ENCODE measurements at places on chromosomes 7 and 10.

GRCh38 chr7:28678431-28678965 lies 266.2 kb downstream of the CREB5 start:
- no peak for DNase-seq

GRCh38 chr10:31148951-31149350 lies 117.3 kb upstream of the ZNF438 start:
- no peak for DNase-seq

DNA sequence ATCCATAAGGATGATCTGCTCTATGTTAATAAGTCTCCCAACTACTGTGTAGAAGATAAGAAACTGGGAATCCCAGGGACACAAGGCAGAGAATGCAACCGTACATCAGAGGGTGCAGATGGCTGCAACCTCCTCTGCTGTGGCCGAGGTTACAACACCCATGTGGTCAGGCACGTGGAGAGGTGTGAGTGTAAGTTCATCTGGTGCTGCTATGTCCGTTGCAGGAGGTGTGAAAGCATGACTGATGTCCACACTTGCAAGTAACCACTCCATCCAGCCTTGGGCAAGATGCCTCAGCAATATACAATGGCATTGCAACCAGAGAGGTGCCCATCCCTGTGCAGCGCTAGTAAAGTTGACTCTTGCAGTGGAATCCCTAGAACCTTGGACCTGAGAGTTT lies 10.3 kb downstream of the WNT16 start:
- no peak for DNase-seq

- DNase-seq: no peak
These were observed 10.6 kb upstream of the PLEKHA1 start for GRCh38 chr10:122363722-122364463.

DNA sequence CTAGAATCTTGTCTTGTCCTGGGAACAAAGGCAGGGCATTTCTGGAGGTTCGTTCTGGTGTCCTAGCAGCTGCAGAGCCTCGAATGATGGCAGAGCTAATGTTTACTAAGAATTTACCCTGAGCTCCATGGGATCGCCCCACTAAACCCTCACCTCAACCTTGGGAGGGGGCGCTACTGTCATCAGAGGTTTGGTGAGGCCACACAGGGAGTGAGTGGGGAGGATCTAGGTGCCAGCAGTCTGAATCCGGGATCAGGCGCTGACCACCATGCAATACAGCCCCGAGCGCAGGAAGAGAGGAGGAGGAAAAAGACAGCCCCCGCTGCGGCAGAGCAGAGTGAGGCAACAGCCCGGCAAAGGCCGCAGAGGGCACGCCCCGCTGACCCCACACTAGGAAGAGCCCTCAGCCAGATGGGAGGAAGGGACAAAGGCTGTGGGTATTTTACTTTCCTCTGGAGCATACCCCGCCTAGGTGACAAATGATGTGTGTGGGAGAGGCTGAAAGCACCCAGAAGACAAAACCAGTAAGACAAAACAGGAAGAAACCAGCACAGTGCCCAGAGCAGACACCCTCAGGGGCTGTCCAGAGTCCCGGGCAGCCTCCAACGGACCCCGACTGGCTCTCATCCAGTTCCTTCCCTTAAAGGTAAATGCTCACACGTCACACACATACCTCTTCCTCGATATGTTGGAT lies 103.5 kb downstream of the FAM53B start:
- no peak for DNase-seq

DNA sequence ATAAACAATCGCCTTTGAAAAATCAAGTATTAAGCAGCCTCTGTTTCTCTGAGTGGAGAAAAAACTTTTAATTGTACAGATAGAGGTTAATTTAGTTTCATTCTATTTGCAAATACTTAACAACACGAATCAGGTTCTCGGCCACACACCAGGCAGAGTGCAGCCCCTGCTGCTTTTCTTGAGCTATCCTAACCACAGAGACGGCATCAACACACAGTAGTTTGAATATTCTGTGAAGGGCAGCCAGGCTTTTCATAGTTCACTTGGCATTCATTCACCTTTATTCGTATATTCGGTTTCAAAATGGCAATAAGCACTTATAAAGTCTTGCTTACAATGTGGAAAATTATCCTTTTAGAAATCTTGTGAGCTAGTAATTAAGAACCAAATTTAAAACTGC lies 5.7 kb downstream of the ADARB2 start:
- DNase-seq: no peak

DNA sequence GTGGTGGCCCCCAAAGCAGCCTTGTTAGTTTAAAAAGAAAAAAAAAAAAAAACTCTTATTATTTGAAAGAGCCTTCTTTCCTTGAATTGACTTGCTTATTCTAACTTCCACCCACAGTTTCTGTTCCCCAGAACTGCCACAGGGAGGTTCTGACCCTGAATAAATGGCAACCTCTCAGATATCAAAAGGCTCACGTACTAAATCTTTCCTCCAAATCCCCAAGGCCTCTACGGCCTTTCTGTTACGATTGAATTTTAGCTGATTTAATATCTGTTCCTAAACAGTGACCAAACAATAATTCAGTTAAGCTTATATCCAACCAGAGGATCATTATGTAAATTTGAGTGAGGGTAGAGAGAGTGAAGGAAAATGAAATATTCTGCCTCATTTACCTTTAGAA lies 482.8 kb downstream of the GFRA1 start:
- no peak for DNase-seq

DNA sequence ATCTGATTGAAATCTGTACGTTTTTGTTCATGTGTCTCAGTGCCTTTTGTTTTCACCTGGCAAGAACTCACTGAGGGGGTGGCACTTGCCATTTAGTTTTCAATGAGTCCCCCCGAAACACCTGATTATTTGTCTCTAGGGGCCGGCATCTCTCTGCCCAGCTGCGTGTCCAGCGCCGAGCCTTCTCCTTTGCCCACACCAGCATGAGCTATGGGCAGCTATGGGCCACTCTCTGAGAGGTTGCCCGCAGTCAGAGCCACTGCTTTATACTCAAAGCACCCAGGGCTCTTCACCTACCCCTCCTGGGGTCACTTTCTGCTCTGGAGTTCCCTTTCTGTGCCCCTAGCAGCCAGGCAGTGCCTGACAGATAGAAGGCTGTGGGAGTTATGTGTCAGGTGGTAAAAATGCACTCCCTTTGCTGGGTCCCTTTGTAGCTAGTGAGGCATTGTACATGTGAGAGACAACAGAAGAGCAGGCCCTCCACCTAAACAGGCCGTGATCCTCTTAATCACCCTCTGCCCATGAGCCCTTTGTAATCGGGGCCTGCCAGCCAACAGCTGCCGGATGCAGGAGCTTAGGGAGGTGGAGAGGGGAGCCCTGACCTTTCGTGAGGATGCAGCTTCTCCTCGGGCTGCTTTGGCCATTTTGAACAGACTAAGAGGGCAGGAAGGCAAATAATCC lies 133.1 kb upstream of the NPS start:
- DNase-seq: no peak

DNA sequence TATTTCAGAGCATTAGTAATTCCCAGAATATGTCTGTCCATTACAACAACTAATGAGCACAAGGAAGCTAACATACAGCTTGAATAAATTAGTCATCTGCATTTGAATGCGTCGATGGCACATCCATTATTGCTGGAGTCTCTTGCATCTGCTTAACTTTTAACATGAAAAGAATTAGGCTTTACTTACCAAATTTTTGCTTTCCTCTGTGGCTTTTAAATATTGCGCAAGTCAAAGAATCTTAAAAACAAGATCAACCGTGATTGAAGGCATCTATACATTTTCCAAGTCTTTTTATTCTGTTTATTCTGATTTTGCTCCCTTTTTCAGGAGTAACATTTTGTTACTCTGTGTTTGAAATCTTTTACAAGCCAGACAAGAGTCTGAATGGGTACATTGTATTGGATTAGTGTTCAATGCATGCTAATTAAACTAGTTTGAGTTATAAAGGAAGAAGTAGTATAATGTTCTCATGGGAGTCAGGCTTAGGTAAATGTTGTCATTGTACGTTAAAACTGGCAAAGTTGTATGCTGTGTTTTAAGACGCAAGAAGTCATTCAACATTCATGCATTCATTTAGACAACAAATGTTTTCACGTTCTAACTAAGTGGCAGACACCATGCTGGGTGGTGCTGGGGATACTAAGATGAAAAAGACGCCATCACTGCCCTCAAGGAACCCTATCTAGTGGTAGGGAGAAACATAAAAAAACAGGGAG lies 4.0 kb upstream of the CACNB2 start:
- DNase-seq: no peak

- no peak for DNase-seq
These were observed 486.4 kb downstream of the PHTF2 start for GRCh38 chr7:78284945-78285344.

GRCh38 chr7:74217455-74218342 lies 7.9 kb downstream of the LAT2 start:
- no peak for DNase-seq

DNA sequence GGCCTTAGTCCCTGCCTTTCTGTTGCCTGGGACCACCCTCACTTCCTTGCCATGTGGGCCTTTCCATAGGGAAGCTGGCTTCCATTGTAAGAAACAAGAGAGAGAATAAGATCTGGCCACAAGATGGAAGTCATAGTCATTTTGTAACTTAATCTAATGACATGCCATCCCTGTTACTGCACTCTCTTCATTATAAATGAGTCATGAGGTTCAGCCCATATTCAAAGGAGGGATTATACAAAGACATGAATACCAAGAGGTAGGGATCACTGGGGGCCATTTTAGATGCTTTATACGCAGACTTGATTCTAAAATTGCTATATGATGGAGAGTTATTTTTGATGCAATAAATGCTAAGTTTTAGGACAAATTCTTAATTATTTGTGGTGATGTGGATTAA lies 75.2 kb upstream of the CELF2 start:
- DNase-seq: no peak

DNA sequence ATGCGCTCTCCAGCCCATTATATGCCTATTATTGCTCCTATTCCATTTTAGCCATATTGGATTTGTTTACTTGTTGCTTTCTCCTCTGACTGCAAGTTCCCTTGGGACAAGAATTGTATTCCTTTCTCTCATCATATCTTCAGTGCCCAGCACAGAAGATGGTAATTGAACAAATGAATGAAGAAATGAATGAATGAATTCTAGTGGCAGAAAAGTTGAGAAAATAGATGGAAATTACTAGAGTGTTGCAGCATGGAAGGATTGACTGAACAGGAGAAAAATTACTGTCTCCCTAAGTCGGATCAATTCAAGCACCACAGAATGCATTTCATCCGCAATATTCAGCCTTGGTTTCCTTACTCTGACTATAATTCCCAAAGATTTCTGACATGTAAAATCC lies 1243.2 kb downstream of the SORCS1 start:
- no peak for DNase-seq

GRCh38 chr7:5626498-5626897 lies 155.0 kb downstream of the RNF216 start:
- no peak for DNase-seq

DNA sequence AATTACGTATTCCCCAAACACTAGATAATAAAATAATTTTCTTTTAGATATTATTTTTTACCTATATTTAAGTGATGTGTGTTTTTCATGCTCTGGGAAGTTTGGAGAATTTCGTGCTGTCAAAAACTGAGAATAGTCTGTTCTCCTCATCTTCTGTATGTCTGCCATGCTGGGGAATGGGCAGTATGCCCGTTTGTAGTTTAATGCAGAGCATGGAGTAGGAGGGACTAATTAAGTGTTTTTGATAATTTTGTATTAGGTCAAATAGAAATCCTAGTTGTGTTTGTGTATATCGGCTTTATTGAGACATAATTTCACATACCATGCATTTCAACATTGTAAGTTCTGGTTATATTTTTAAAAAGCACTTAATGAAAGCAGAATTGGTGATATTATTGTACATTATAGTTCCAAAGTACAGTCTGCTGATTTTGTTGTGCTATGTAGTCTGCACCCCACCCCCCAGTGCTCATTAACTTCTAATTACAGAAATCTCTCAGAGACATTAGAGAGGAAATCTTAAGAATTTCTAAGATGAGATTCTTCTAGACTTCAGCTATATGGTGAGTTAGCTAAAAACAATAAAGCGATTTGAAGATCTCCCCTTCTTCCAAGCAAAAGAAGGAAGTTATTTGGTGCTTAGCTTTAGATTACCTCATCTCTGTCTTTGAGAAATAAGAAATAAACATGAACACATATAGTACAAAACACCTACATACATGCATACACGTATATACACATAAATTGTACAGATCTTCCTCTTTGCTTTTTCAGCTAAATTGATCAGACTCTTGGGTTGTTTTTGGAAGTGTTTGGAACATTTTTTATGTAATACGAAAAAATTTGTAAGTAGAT lies 22.2 kb downstream of the ZRANB1 start:
- no peak for DNase-seq

GRCh38 chr7:116534790-116535189 lies 10.0 kb downstream of the CAV1 start:
- DNase-seq: no peak

DNA sequence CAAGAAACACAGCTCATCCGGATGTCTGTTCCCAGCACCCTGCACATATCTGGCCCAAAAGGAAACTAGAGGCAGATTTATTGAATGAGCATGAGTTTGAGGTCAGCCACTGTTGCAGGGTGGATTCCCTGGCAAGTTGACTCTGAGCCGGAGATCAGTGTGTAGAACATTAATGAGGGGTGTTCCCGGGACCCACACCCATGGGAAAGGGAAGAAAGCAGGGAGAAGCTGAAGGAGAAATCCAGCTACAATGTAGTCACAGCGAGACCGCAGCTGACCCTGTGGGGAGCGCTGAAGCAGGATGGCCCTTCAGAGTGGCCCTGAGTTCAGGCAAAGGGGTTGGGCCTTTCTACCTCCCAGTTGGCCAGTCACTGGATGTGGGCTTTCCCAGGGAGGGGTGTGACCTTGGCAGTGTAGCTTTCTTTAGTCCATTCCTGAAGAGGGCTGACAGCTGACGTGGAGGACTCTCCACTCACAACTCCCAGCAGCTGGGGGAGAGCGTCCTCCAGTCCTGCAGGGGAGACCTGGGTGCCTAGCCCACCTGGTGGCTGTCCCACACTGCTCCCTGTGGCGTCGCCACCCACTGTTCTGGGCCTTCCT lies 324.2 kb upstream of the ZMIZ1 start:
- DNase-seq: no peak

- no peak for DNase-seq
These were observed 32.8 kb downstream of the IL15RA start for GRCh38 chr10:5944389-5945189.

DNA sequence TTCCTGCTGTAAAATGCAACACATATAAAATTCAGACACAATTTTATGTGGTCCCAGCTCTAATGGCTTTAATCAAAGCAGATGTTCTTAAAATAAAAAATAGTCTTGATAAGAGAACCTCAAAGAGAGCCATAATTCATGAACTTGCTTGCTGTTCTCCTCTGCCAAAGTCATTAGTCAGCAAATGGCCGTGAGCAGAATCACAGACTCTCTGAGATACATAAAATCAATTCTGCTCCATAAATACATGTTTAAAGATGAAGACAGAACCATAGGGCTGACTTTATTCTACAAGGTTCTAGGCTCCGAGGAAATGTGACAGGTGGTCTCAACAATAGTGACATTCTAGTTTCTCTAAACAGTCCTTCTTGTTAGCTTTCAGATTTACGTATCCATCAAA lies 29.8 kb downstream of the HSPA12A start:
- DNase-seq: no peak

DNA sequence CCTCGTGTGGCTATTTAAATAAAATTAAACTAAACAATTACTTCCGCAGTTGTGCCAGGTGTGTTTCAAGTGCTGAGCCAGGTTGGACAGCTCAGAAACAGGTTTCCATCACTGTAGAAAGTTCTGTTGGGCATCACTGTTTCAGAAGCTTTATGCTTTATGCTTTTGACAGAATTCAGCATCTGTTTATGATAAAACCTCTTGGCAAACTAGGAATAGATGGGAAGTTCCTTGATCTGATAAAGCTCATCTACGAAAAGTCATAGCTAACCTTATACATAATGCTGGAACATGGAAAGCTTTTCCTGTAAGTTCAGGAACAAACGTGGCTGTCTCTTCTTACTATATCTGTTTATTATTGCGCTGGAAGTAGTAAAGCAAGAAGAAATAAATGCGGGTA lies 143.4 kb downstream of the DOCK1 start:
- DNase-seq: no peak

All from stimulated activated CD4-positive, alpha-beta T cell treated with anti-CD3 and anti-CD28 coated beads, Interleukin-15, amount 100 ng/mL, for 1 hour (primary cell).